AG04450 (cell line): ENCODE measurements at places on chromosomes 2 and 18. TPM values are rescaled to one million over a fixed set of nuclear protein-coding genes. Genes with fewer than 3 reads are reported as not detected.

- DNase-seq = peak; percentile 42
These were observed 74.7 kb upstream of the ETAA1 start for GRCh38 chr2:67322353-67323001.

DNA sequence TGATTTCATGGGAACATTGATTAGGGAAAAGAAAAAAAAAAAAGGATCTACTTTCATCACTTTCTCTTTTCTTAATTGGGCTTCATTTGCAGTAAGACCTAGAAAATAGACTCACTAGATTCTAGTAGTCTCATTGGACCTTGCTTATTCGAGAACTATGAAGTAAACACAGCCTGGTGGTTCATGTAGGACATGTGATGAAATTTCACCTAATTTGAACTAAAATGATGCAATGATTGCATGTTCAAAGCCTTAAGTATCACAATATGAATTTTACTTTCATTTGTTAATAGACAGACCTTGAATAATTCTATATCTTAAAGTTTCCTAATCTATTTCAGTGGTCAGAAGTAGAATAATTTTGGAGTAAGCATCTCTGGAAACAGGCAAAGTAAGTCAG lies 688.9 kb upstream of the NRXN1 start:
- no peak for DNase-seq

Gene TMEM185B
- 21.8 and 24.3 TPM in 2 replicates for polyA plus RNA-seq

- no peak for DNase-seq
These were observed 163.1 kb upstream of the MEIS1 start for GRCh38 chr2:66271777-66272176.
